ENCODE measurements at places on chromosomes 7 and 10.

- DNase-seq: no peak
These were observed 75.4 kb downstream of the ATXN7L1 start for GRCh38 chr7:105800849-105801534.

GRCh38 chr10:13946209-13946460 is 359.4 kb downstream of the PRPF18 start:
- DNase-seq: no peak

DNA sequence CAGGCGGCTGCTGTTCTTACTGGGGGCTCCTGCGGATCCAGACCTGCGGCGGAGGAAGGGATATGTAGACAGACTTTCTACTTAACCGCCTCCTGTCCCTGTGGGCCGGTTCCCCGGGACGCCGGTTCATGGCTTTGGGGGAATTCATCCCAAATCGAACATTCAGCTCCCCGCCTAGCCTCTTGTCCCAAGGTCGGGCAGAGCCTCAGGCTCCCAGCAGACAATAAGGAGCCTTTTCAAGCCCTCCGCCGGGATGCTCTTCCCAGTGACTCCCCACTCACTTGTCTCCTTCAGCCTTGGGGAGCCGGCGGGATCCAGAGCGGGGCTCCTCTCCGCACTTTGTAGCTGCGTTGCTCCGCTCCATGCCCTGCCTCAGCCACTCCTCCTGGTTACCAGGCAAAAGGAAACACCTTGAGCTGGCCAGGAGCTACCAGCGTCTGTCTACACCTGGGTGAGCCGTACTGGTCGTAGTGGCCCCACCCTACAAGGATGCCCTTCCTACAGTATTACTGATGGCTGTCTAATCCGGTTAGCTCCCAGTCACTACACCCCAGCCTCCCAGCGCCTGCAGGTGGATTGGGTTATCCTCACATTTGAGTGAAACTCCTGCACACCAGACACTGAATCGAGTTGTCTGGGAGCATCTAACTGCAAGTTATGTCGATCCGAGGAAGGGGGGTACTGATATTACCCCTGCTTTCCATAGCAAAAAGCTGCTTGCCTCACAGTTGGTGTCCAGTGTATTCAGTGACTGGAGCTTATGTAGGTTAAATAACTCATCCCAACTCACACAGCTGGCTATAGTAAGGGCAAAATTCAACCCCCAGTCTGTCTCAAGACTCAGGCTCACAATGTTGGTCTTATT is at the start of gene C10orf95:
Gene C10orf95, minus strand, starts transcription at position 439 of the 865 bp plus-strand sequence. CDS start 450 bp downstream, outside the sequence.
- DNase-seq: peak; percentile 27

DNA sequence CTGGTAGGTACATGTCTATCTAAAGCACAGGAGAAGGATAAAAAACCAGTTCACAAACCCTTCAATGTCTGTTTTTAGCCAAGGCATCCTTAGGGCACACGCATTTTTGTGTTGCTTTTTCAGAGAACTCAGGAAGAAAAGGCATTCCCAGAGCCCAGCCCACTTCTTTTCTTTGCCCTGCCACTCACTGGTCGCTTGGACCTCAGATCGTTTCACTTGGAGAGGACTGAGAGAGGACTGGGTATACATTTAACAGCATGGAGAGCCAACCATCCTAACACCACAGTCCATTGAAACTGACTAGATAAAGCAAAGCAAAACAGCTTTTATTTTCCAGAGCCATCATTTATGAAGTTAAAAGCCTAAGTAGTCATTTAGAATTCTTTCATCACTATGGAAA is 194.2 kb downstream of the CAMK1D start:
- no peak for DNase-seq

- DNase-seq: no peak
These were observed 315.5 kb downstream of the RPS24 start for GRCh38 chr10:78349165-78349516.

- DNase-seq: no peak
These were observed 67.4 kb upstream of the GNA12 start for GRCh38 chr7:2911466-2911865.

DNA sequence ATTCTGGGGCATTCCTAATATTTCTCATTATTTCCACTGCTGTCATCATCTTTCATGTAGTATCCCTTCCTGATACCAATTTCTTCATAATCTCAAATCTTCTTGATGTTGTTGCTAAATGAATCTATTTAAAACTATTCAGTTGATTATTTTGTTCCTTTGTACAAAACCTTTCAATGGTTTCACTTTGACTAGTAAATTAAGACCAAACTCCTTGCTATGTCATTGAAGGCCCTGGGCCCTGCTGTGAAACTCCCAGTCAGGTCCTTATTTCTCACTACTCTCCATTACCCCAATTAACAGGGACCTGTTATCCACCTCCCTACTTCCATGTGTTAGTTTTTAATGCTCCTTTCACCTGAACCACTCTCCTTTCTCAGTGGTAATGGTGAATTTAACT is 97.0 kb downstream of the CTTNBP2 start:
- DNase-seq: no peak

- no peak for DNase-seq
These were observed 1011.2 kb upstream of the GHITM start for GRCh38 chr10:83127942-83128575.

DNA sequence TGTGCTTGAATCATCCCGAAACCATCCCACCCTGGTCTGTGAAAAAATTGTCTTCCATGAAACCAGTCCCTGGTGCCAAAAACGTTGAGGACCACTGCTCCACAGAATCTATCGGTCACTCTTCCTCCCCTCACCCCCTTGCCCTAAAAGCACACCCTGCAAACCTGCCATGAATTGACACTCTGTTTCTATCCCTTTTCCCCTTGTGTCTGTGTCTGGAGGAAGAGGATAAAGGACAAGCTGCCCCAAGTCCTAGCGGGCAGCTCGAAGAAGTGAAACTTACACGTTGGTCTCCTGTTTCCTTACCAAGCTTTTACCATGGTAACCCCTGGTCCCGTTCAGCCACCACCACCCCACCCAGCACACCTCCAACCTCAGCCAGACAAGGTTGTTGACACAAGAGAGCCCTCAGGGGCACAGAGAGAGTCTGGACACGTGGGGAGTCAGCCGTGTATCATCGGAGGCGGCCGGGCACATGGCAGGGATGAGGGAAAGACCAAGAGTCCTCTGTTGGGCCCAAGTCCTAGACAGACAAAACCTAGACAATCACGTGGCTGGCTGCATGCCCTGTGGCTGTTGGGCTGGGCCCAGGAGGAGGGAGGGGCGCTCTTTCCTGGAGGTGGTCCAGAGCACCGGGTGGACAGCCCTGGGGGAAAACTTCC is 784 bp upstream of the SERPINE1 start:
- DNase-seq: peak; percentile 92

- no peak for DNase-seq
These were observed 10.7 kb downstream of the CRYGN start for GRCh38 chr7:151429237-151429559.

DNA sequence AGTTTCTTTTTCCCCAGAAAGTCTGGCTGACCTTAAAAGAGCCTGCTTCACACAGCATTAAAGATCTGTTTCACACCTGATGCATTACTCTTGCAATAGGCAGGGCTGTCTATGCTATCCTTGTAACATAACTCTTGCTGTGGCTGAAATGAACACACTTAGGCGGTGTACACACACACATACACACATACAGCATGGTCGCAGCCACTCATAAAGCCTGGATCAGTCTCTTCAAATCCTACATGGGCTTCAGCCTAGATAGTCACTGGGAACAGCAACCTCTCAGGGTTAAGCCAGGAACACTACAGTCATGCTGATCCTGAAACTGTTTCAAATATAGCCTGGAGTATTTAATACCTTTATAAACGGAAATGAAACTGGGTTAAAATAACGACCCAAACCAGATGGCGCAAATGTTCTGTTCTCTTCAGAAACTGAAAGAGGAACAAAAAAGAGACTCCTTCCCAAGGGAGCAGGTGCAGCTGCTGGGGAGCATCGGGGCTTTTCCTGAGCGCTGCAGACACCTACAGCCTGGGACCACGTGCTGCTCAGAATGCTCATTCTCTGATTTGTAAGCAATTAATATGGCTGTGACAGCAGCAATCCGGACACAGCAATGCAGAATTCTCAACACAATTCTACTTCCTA is 61.0 kb upstream of the SFMBT2 start:
- DNase-seq: no peak

GRCh38 chr7:134454277-134454676 is 4.6 kb downstream of the AKR1B1 start:
- DNase-seq: no peak

Data from RKO (cell line).